ENCODE measurements at places on chromosomes 1 and 21.
A peak's percentile ranks its signal among the peaks of the same experiment; 100 is the strongest.

GRCh38 chr1:237166593-237167101 lies 124.7 kb downstream of the RYR2 start:
- no peak for DNase-seq

GRCh38 chr1:156559797-156560385 lies 12.5 kb downstream of the IQGAP3 start:
- DNase-seq, result no peak

GRCh38 chr1:87058343-87058649 lies 143.9 kb downstream of the HS2ST1 start:
- DNase-seq, result no peak

DNA sequence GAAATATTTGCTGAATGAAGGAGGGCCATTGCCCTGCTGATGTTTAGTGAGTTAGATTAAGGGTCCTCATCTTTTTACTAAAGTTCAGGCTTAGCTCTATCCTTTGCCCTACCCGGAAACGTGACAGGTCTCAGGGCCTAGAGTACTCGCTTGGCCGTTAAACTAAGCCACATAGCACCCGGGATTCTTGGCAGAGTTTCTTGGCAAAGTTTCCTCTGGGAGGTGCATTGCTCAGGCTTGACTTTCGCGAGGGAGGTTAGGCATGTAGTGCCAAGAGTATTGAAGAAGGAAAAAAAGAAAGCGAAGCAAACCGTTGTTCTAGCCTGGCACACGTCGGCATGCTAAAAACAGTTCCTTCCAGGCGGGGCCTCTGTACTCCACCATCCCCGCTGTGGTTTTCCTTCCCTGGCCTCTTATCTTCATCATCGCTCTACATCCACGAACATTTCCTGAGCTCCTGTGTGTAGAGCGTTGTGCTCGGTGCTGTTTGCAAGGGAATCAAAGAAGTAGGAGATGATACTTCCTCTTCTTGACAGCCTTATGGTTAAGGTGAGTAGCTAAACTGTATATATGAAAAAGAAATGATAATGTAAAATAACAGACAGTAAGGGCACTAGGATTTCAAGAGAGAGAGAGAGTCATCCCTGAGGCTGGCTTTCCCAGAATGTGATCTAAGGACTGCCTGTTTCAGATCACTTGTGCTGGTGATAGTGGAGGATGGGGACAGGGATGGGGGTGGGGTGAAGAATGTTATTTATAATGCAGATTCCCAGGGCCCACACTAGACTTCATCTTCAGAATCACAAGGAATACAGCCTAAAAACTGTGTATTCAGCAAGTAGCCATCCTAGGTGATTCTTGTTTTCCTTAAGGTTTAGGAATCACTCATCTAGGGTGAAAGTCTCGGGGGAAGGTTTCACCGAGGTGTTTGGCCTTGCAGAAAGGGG lies 18.8 kb downstream of the RNF220 start:
- DNase-seq, result peak; percentile 58

DNA sequence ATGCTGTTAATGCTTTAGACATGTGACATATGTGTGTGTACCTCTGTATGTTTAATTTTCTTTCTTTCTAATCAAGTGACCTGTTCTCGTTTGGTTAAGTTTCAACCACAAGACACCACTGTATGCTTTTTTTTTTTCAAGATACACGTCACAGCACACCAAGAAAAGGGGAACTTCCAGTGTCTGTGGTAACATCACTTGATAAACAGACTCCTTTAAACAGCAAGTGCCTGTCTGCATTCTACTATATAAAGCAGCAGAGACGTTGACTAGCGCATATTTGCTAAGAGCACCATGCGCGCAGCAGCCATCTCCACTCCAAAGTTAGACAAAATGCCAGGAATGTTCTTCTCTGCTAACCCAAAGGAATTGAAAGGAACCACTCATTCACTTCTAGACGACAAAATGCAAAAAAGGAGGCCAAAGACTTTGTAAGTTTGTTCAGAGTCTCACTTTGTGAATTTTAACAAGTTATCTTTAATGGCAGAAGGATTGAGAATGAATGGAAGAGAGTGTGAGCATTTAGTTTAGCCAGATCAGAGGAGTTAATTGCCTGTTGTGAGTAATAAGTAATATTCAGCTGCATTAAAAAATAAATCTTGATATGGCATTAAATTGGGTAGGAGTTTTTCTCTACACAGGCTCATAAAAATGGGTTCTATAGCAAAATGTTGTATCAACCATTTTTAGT lies at the start of gene RGS1:
Gene RGS1 (plus strand): TSS at position 275 of the 691 bp plus-strand sequence. CDS start 20 bp downstream, at position 295.
- no peak for DNase-seq

DNA sequence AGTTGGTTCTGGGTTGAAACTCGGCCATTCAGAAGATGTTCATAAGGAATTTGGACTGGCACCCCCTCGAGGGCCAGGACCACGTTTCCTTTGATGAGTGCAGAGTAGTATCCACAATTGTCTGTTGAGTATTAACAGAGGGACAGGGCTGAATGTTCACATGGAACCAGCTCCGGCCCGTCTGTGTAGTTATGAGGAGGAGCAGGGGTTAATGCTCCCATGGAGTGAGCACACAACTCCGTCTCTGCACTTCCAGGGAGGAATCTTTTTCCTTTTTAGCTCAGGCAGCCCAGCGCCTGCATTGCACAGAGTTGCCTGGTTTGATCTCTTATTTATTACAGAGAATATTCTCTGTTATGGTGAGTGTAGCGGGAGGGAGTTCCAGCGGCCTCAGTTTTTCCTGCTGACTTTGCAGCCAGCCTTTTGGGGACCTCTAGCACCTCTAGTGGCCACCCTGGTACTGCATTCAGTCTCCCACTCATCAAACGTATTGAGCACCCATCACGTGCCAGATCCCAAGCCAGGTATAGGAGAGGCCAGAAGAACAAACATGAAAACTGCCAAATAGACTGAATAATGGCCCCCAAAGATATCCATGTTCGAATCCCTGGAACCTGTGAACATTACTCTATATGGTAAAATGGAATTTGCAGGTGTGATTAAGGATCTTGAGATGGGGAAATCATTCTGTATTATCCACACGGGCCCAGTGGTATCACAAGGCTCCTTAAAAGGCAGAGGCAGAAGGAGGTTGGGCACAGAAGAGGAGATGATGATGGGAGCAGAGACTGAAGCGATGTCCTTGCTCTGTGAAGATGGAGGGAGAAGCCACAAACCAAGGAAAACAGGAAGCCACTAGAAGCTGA lies 167.7 kb upstream of the CSF3R start:
- peak; percentile 44 for DNase-seq

- DNase-seq, result peak; percentile 21
These were observed 37.8 kb upstream of the POFUT2 start for GRCh38 chr21:45325206-45326168.

GRCh38 chr1:45886229-45886628 lies 82.8 kb downstream of the MAST2 start:
- DNase-seq, result no peak

Data from femur (tissue), 1 donor.